Stimulated activated CD8-positive, alpha-beta memory T cell treated with anti-CD3 and anti-CD28 coated beads, Interleukin-7, amount 100 ng/mL, for 48 hours (primary cell): ENCODE measurements at places on chromosomes 1 and 21.
A peak's percentile ranks its signal among the peaks of the same experiment; 100 is the strongest.

DNA sequence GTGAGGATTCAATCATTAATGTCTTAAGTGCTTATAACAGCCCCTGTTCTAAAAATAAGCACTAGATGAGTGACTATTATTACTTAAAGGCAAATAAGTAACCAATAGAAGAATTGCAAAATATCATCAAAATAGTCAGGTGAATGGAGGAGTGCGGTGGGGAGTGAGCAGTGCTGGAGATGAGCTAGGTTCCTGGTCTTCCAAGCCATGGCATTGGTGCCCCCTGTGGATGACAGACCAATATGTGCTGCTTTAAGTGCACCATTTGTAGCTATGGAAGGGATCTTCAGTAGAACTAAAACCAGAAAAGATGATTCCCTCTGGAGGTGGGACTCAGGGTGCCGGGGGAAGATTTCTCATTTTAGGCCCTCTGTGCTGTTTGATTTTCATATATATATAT is 46.1 kb upstream of the SLC30A1 start:
- no peak for DNase-seq

DNA sequence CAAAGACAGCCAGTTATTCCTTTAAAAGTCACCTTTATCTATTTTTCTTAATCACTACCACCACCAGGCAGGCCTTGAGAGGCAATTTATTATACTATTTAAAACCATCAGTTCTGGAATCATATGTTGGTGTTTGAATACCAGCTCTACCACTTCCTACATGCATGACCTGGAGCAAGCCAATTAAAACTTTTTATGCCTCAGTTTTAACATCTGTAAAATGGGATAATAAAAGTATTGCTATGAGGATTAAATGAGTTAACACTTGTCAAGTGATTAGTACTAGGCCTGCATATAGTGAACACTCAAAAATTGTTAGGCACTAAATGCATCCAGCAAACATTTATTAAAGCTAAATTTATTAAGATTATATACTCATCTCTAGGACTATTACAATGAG is 49.2 kb upstream of the ADORA3 start:
- DNase-seq = no peak

DNA sequence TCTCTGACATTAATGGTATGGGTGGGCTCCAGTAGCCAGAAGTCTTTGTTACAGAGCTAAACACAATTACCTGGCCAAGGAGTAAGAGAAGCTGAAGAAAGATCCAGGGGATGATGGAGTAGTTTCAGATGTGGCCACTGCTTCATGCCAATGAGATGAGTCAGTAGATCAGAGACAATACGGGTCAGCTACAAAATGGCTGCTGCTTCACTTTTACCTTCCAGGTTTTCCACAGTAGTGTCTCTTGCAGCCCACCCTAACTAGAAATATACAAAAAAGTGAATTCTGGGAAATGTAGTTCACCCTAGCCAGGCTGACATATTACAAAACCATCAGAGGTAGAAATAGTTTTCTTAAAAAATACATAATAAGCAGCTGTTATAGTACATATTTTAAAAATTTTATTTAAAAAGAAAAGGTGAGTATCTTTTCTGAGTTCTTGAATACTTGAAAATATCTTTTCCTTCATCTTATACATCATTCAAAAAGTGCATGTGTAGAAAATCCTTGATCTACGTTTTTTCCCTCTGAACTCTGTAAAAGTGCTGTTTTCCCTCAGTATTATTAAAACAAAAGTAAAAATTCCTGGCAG is 36.1 kb downstream of the LRIF1 start:
- no peak for DNase-seq

GRCh38 chr1:55284856-55285255 is 69.7 kb upstream of the USP24 start:
- DNase-seq = no peak

- peak; percentile 81 for DNase-seq
Measured at GRCh38 chr1:2555634-2556276, 416 bp upstream of the TNFRSF14 start.

GRCh38 chr1:43206600-43207228 is 34.6 kb downstream of the CFAP57 start:
- DNase-seq = no peak
